ENCODE measurements at places on chromosomes 11 and 22. TPM values are rescaled to one million over a fixed set of nuclear protein-coding genes. Genes with fewer than 3 reads are reported as not detected.

Gene MS4A4E
- total RNA-seq, result not detected

Gene OR51I1
- not detected for total RNA-seq

Gene NNMT
- 337 TPM for total RNA-seq

Gene GRM5
- not detected for total RNA-seq

Gene HTATIP2
- total RNA-seq, result 195 TPM

Gene OR2AG2
- total RNA-seq, result 0.07 TPM

Gene HSD17B12
- 68.7 TPM for total RNA-seq

Gene OR52E8
- not detected for total RNA-seq

Gene FAM83F
- total RNA-seq, result not detected

Gene CENPM
- 35.5 TPM for total RNA-seq

Gene PCNX3
- 31.4 TPM for total RNA-seq

Gene C11orf91
- 0.85 TPM for total RNA-seq

Gene ST14
- total RNA-seq, result 0.05 TPM

Gene OR52N4
- not detected for total RNA-seq

Gene OR51B4
- total RNA-seq, result not detected

Gene ELFN2
- 6.0 TPM for total RNA-seq

Gene FRMD8
- 57.7 TPM for total RNA-seq

Gene SLC36A4
- 16.5 TPM for total RNA-seq

Gene ACTN3
- total RNA-seq, result 0.06 TPM

Gene ACRV1
- total RNA-seq, result not detected
